ENCODE measurements at places on chromosomes 7 and 10. TPM values are rescaled to one million over a fixed set of nuclear protein-coding genes. Genes with fewer than 3 reads are reported as not detected.

The CLDN4 gene
- 7.2 TPM for polyA plus RNA-seq

The FAM13C gene
- 0.08 TPM for polyA plus RNA-seq

The CNTNAP2 gene
- 2.2 TPM for polyA plus RNA-seq

The CPA2 gene
- polyA plus RNA-seq = 0.41 TPM

The NKX2-3 gene
- polyA plus RNA-seq = not detected

The SHLD2 gene
- polyA plus RNA-seq = 10.2 TPM

- DNase-seq = no peak
Observed at GRCh38 chr7:142603870-142604448, 145.3 kb upstream of the PRSS1 start.

DNA sequence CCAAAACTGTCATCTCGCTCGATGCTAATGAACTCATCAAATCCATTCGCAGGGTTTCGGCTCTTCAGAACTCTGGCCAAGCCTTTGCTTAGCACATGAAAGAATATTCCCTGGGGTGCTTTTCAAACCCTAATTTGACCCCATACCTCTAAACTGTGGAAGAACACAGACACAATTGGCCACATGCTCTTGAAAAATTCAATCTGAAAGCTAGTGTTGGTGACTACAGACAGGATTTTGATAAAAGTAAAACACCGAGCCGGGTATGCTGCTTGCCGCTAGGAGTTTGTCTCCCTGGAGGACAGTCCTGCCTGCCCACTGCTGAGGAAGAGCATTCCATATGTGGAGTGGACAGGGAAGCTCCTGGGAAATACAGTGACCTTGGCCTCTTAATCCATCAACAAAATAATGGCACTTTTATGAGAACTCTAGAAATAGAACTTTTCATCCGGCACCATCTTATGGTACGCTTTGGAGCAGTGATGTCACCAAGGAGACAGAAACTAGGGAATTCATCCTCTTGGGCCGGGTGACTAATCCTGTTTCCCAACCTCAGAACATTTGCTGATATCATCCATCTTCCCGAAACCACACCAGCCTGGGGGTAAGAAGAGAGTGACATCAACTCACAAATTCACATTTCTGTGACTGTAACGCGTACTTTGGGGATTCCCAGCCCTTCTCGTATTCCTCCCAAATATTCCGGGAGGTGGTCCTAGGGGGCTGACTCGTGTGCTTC is 34.2 kb downstream of the MTURN start:
- DNase-seq = peak; percentile 76

DNA sequence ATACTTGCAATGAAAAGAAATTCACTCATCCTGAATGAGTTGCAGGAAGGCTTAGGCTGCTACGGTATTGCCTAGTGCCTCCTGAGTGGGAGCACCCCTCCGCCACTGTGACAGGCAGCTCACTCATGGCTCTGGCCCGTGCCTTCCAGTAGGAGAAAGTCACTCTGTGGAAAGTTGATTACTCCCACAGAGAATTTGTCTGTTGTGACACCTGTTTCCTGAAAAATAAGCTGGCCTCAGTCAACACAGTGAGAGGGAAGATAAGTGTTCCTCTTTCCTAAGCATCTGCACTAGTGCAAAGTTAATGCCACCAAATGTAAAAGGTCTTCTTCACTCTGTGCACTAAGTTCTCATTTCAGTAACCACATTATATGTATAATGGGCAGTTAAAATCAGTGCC is 158.8 kb upstream of the INHBA start:
- DNase-seq = no peak

DNA sequence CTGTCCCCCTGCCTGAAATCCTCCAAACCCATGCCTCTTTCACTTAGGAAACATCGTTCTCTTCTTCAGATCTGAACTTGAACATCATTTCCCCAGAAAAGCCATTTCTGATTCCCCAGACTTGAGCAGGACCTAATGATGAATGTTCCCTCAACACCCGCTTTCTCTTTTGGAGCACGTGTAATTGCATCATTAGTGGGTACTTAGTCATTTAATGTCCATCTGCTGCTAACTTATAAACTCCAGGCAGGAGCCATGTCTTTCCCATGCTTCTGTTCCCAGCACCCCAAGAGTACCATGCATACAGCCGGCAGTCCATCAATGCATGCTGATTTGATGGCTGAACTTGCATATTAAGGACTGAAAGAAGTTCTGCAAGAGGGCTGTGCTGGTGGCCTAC is 36.5 kb upstream of the ECHDC3 start:
- no peak for DNase-seq

DNA sequence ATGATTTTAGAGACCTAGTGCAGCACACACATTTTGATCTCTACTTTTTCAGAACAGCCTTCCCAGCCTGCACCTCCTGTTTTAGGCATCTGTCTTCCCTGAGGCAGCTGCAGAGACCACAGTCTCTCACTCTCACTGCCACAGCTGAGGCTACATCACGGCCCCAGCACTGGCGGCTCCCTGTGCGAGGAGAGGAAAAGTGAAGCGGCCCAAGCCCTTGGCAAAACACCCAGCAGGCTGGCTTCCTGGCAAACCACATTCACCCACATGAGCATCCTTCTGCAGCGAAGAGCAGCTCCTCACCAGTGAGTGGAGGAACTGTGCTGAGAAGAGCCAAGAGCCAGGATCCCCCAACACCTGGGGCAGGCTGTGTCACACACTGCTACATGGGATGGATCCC is 14.0 kb downstream of the HUS1 start:
- no peak for DNase-seq

DNA sequence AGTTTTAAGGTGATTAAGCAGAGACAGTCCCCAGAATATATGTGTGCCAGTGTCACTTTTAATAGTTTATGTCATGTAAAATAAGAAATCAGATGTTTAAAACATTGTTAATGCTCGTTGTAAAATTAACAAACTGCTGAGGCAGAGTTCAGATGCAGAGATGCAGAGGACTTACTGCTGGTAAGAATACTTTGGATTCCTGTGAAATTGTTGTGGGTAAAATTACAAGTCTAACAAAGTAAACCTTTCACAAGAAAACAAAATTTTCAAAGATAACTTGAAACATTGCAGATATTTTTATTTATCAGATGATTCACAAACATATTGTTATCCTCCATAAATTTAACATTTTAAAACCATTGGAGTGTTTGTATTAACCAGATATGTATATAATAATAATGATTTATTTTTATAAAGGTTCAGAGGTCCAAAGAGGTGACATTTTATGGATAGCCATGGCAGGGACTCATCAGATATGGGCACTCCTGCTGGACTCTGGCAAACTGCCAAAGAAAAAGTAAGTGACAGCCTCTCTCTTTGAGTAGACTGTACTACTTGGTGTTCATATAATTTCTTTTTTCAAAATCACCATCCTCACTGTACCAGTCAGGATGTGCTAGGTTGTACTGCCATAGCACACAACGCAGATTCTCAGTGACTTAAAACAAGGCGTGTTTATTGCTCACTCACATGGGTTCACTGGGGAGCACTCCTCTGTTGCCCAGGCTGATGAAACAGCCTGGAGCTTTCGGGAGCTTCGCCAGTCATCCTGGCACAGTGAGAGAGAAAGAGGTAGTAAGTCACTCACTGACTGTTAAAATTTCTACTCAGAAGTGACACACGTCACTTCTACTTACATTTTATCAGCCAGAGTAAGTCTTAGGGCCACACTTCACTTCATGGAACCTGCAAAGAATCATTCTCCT is 43.5 kb downstream of the NHLRC2 start:
- DNase-seq = no peak

GRCh38 chr7:82677493-82677892 is 233.9 kb upstream of the CACNA2D1 start:
- DNase-seq = no peak

- no peak for DNase-seq
Observed at GRCh38 chr10:125127110-125127509, 33.3 kb downstream of the CTBP2 start.

DNA sequence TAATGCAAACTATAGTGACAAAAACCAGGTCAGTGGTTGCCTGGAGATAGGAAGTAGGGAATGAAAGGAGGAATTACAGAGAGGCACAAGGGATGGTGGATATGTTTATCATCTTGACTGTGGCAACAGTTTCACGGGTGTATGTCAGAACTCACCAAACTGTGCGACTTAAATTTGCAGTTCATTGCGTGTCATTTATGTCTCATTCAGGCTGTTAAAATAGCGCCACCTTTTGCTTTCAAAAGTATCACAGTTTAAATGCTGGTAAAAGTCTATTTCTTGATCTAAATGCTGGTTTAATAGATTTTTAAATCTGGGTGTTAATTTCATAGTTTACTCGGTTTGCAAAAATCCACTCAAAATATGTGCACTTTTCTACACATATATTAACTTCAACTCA is 51.0 kb downstream of the PTTG1IP2 start:
- DNase-seq = no peak

DNA sequence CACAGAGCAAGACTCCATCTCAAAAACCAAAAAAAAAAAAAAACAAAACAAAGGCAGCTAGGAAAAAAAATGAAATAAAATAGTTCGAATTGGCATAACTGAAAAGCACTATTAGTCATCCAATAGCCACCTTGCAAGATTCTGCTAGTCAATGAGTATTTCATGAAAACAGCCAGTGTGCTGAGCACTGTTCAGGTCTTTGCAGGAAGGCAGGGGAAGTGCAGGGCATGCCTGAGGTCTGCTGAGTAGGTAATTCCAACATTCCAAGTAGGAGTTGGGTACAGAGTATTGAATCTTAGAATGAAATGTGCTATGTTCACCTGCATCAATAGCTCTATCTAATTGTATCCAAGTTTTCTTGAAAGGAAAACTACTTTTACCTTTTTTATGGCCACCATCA is 22.9 kb downstream of the ABRAXAS2 start:
- no peak for DNase-seq

- DNase-seq = no peak
Observed at GRCh38 chr10:97570789-97571471, 1.6 kb upstream of the ANKRD2 start.

DNA sequence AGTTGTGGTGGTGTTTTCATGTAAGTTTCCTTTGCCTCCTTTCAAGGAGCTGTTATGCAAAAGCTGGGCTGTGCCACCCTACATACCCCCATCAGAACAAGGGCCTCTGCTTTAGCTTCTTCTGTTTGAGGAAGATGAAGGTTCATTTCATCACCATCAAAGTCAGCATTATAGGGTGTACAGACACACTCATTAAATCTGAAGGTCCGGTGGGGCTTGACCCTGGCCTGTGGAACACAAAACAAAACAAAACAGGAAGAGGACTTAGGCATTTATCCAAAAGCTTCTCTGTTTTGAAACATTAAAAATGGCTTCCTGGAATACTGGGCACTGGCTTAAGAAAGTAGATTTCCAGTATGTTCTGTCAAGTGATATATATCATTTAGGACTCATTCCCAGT is 15.8 kb downstream of the POLR3A start:
- no peak for DNase-seq

DNA sequence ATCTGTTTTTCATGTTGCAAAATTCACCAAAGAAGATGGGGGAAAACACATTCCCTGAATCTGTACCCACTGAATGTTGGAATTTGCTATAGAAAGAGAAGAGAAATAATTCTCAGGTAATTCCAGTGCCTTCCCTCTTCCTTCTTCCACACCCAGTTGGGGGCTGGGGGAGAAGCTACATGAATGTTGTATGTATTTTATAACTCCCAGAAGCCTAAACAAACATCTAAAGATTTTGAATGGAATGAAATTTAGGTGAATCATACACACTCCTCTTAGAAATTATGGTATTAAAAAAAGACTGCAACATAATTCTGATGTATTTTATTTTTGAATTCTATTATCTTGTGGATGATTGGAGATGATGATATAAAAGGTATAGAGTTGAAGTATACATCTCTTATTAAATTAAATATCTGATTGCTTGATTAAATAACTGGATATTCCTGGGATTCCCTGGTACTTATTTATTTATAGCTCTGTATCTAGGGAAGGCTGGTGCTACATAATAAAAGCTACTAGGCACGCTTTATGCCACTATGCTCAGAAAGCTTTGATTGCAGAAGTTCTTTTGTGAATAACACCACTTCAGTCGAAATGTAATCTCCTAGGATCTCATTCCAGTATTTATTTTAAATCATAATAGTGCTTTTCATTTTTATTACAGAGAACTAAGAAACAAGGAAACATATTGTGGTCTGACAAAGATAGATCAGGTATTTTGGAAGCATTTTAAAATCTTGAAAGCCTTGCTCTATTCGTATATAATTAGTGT is 98.5 kb downstream of the MCU start:
- no peak for DNase-seq

GRCh38 chr7:18778594-18778993 is 283.0 kb downstream of the HDAC9 start:
- no peak for DNase-seq

GRCh38 chr10:112669989-112670388 is 223.0 kb downstream of the VTI1A start:
- DNase-seq = no peak

- DNase-seq = no peak
Observed at GRCh38 chr10:778626-779330, 89.3 kb upstream of the DIP2C start.

DNA sequence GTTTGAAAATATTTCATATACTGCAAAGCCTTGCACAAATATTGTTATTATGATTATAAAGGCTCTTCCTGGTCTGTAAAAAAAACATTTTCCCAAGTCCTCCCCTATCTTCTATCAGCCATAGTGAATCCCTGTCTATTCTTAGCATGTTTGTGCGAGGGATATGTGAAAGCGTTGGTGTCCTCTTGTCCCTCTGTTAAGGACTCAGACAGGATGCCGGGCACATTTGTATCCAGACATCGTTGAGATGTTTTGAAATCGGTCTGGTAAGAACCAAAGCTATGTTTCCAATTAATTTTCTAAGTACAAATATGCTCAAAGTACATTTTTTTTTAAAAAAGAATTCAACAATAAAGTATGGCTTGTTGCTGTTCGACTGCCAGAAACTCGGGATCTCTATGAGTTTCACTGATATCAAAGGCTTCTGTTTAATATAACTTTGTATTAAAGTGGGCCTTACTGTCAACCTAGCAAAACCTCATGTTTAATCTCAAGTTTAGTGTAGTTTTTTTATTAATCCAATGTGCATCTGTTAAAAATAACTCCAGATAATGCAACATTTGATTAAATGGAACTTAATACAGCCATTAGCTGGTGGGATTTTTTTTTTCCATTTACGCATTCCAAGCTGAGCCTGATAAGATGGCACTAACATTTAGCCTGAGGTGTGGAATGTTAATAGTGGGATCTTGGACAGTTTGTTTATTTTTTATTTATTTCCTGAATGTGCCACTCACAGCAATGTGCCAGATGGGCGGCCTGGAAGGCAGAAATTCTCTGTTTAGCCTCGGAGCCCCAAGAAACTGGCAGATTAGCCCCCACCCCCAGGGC is 754.3 kb downstream of the LRMDA start:
- no peak for DNase-seq

DNA sequence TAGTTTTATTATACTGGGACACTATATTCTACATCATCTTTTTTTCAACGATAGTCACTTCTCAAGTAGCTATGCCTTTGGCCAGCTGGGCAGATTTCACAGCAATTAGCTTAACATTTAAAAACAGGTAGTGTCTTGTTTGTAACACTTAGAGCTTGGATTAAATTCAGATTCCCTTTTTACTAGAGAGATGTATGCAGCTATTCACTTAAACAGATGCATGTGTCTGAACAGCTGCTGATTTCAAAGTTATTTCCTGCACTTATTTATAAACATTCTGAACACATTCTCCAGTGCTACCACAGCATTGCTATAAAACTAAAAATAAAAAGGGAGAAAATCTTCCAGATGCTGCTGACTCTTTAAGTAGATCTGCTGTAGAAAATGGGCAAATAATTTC is 637.2 kb downstream of the POM121L12 start:
- no peak for DNase-seq

GRCh38 chr7:8119262-8119661 is 142.7 kb downstream of the ICA1 start:
- no peak for DNase-seq

- no peak for DNase-seq
Observed at GRCh38 chr7:115060095-115060870, 138.4 kb downstream of the MDFIC start.

Data from keratinocyte (primary cell).